Stimulated activated CD4-positive, alpha-beta T cell treated with anti-CD3 and anti-CD28 coated beads, Interleukin-2, amount 100 ng/mL, for 48 hours (primary cell): ENCODE measurements at places on chromosomes 2 and 18.

GRCh38 chr2:69163109-69163508, 150.1 kb downstream of the ANTXR1 start:
- no peak for DNase-seq

GRCh38 chr2:215396595-215397313, 39.1 kb downstream of the FN1 start:
- no peak for DNase-seq

GRCh38 chr18:53745224-53745967, 479.1 kb downstream of the MBD2 start:
- DNase-seq: no peak

DNA sequence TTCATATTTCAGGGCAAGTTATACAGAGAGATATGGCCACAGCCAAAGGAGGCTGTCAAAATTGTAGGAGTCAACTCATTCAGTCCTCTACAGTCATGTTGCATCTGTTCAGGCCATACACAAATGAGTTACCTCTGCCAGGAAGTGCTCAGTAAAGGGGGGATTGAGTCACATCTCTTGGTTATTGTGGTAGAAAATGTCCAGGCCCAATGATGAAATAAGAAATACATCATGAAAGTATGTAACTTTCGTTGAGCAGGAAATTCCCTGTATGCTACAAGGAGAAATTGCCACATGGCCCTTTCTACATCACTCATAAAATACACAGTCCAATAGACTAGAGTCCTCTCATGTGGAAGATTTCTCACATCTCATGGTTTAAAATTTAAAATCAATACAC, 103.9 kb upstream of the COL3A1 start:
- no peak for DNase-seq
